Heart left ventricle (tissue), 16 donors: ENCODE measurements at places on chromosomes 13 and 19. TPM values are rescaled to one million over a fixed set of nuclear protein-coding genes. Genes with fewer than 3 reads are reported as not detected.

DNA sequence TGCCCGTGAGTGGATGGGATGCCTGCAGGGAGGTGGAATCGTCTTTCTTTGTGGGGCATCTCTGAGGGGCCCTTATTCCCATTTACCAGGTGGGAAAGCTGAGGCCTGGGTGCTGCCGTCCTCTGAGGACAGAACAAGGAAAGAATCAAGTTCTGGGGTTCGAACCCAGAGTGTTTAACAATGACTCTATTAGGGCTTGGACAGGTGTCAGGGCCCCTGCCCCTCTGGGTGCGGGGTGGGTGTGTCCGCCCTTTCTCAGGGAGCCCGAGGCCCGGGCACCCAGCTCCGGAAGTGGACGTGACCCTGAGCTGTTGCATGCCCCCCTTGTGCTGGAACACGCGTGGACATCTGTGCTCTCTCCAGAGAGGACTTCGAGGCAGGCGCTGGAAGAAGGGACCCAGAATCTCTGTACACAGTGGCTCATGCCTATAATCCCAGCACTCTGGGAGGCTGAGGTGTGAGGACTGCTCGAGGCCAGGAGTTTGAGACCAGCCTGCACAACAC is 10.8 kb downstream of the NDUFA11 start:
- H3K36me3 ChIP-seq, result no peaks in the 10 kb centered on the region
- H3K4me3 ChIP-seq, result no peak overlapping the region
- no peak overlapping the region for H3K27ac ChIP-seq
- H3K4me1 ChIP-seq, result peaks cover 60% of the 10 kb centered on the region
- H3K27me3 ChIP-seq, result no peaks in the 10 kb centered on the region
- DNase-seq, result no peak

GRCh38 chr13:98389319-98389718 is 187.6 kb downstream of the STK24 start:
- H3K27ac ChIP-seq, result peak overlapping the region; percentile 72
- H3K36me3 ChIP-seq, result peaks cover 17% of the 10 kb centered on the region
- no peak overlapping the region for H3K4me3 ChIP-seq
- DNase-seq, result no peak
- no peaks in the 10 kb centered on the region for H3K27me3 ChIP-seq

The TMC4 gene
- total RNA-seq, result not detected

GRCh38 chr13:98571955-98572662 is 4.8 kb downstream of the STK24 start:
- H3K4me3 ChIP-seq, result peak overlapping the region; percentile 13
- H3K36me3 ChIP-seq, result no peaks in the 10 kb centered on the region
- H3K4me1 ChIP-seq, result peaks cover 62% of the 10 kb centered on the region
- H3K27ac ChIP-seq, result peak overlapping the region; percentile 28
- H3K27me3 ChIP-seq, result no peaks in the 10 kb centered on the region

DNA sequence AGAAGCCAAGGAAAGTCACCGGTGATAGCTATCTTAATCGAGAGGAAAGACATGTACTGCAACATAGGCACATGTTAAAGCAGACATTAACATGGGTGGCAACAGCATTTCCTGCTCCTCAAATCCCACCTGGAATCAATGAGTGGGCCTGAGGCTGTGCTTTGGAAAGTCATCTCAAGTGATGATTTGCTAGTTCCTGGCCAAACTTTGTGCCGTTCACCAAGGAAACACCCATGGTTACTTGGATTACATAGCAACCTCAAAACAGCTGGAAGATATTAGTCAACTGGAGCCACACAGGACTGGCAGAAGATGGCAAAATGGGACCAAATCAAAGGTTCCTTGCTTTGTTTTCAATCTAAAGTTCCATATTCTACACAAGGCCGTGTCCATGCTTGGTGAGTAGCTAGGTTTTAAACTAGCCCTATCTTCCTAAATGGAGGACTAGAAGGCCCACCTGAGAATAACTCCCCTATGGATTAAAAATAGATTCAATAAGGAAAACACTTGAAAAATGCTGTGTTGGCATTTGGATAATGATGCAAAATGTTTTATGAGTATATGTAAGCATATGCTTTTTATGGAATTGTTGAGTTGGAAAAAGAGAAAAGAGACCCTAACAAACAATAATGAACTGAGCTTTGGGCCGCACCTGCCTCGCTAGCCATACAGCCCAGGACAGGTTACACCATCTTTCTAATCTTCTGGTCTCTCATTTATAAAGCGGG is 144.5 kb downstream of the RGCC start:
- no peaks in the 10 kb centered on the region for H3K27me3 ChIP-seq
- no peak overlapping the region for H3K27ac ChIP-seq
- no peaks in the 10 kb centered on the region for H3K4me1 ChIP-seq
- no peak for DNase-seq
- H3K4me3 ChIP-seq, result no peak overlapping the region
- peaks cover 10% of the 10 kb centered on the region for H3K36me3 ChIP-seq

GRCh38 chr13:45534604-45535003 is 69.9 kb downstream of the COG3 start:
- H3K4me1 ChIP-seq, result no peaks in the 10 kb centered on the region
- DNase-seq, result no peak
- no peaks in the 10 kb centered on the region for H3K27me3 ChIP-seq
- peaks cover 87% of the 10 kb centered on the region for H3K36me3 ChIP-seq

DNA sequence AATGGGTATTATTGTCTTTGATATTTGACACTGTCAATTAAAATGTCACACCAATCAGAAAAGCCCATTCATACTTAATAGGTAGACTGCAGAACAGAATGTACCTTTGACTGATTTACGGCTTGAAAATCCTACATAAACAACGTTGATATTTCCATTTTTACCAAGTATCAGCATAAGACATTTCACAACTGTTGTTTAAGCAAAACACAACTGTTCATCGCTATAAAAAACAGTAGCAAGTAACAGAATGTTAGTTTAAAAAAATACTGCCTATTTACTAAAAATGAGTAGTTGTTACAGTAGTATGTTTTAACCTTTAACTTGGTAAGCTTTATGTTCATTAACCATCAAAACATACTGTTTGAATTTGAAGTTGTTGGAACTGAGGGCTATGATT is 1096.6 kb downstream of the PCDH17 start:
- H3K27ac ChIP-seq, result no peak overlapping the region
- H3K4me1 ChIP-seq, result no peaks in the 10 kb centered on the region
- no peak overlapping the region for H3K4me3 ChIP-seq

DNA sequence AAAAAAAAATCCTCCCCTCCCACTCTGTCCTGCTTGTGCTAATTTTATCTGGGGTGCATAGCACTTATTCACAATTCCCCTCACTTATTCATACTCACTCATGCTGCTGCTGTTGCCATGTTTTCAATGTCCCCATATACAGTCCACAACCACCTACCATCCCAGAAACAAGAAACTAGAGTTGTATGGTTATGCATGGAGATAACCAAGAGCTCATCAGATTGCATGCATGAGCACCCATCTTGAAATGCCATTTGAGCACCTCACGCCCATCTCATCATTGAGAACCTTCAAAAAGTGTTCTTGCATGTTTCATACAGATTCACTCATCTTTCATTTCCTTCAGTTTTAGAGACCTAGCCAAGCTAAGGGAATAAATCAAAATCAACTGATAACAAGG is 15.1 kb upstream of the N4BP2L2 start:
- no peaks in the 10 kb centered on the region for H3K4me1 ChIP-seq
- DNase-seq, result no peak
- H3K4me3 ChIP-seq, result no peak overlapping the region
- no peaks in the 10 kb centered on the region for H3K36me3 ChIP-seq

The ERICH4 gene
- total RNA-seq, result not detected

The ZIM2 gene
- total RNA-seq, result 0.16 TPM

DNA sequence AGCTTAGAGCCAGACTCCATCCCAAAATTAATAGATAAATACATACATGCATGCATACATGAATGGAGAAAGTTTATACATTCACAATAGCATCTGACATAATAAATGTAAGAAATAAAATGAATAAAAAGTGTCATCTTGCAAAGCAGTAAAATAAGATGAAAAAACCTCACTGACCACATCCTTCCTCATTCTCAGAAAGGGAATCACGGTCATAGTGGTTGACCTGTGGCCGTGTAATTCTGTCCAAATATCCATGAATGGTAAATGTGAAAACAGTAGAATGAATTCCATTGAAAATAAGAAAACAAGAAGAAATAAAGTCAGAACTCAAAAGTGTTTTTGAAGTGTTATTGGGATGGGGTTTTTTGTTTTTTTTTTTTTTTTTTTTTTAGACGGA is 9.8 kb upstream of the CDC42EP5 start:
- no peak overlapping the region for H3K27ac ChIP-seq
- peaks cover 52% of the 10 kb centered on the region for H3K27me3 ChIP-seq

GRCh38 chr19:1399745-1400144 is 1.6 kb downstream of the GAMT start:
- peaks cover 40% of the 10 kb centered on the region for H3K4me1 ChIP-seq
- H3K4me3 ChIP-seq, result no peak overlapping the region
- no peak for DNase-seq
- no peaks in the 10 kb centered on the region for H3K27me3 ChIP-seq
- no peaks in the 10 kb centered on the region for H3K36me3 ChIP-seq

The FPR1 gene
- total RNA-seq, result 5.1 TPM

GRCh38 chr19:50567052-50567841 is 988 bp downstream of the LRRC4B start:
- no peaks in the 10 kb centered on the region for H3K36me3 ChIP-seq
- no peak overlapping the region for H3K27ac ChIP-seq

DNA sequence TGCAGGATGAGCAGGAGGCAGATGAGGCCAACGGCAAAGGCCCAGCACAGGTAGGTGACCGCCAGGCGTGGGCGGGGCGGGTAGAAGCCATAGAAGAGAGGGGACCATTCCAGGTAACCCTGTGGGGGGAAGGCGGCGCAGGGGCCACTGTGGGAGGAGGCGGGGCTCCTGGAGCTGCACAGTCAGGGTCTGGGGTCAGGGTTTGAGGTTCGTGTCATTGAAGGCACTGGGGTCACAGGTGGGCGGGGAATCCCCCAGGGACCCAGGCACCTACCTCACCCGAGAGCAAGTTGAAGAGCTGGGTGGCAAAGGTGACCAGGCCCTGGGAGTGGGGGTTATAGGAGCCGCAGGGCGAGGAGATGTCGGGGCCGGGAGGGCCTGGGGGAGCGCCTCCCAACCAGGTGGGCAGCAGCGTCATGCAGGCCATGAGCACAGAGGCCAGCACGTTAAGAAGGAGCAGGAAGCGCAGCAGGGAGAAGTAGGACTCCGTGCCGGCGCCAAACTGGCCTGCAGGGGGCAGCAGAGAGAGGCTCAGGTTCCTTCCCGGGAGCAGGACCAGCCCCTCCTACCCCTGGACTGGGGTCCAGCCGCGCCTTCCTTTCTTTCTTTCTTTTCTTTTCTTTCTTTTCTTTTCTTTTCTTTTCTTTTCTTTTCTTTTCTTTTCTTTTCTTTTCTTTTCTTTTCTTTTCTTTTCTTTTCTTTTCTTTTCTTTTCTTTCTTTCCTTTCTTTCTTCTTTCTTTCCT is 4.6 kb downstream of the TMC4 start:
- H3K4me3 ChIP-seq, result no peak overlapping the region
- H3K27me3 ChIP-seq, result peaks cover 13% of the 10 kb centered on the region
- no peak overlapping the region for H3K27ac ChIP-seq
- H3K4me1 ChIP-seq, result peaks cover 21% of the 10 kb centered on the region
- peak; percentile 93 for DNase-seq

GRCh38 chr19:47676811-47677210 is 36.4 kb upstream of the EHD2 start:
- no peaks in the 10 kb centered on the region for H3K27me3 ChIP-seq
- peaks cover 74% of the 10 kb centered on the region for H3K36me3 ChIP-seq
- no peak overlapping the region for H3K27ac ChIP-seq

GRCh38 chr13:21371011-21371410 is 88.1 kb downstream of the ZDHHC20 start:
- DNase-seq, result no peak
- no peak overlapping the region for H3K27ac ChIP-seq
- H3K27me3 ChIP-seq, result no peaks in the 10 kb centered on the region
- no peaks in the 10 kb centered on the region for H3K4me1 ChIP-seq

DNA sequence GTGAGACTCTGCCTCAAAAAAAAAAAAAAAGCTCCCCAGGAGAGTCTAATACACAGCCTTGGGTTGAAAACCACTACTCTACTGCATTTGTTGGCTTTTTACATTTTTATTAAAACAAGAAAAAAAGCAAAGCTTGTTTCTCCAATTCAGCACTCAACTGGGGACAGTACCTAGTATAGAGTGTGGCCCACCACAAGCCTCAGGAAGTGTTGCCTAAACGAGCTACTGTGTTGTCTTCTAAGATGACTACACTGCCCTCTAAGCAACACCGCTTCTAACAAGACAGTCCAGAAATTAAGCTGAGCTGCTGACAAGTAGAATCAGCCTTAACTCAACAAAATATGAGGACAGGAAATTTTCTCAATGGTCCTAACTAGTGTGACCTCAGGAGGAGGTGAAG is 522.2 kb downstream of the FGF9 start:
- H3K27me3 ChIP-seq, result no peaks in the 10 kb centered on the region
- no peak overlapping the region for H3K27ac ChIP-seq
- H3K4me1 ChIP-seq, result peaks cover 13% of the 10 kb centered on the region
- DNase-seq, result no peak
- H3K36me3 ChIP-seq, result no peaks in the 10 kb centered on the region

The TUBB4A gene
- 0.54 TPM for total RNA-seq

The NOTCH3 gene
- 29.6 TPM for total RNA-seq

GRCh38 chr13:50831512-50831911 is 12.0 kb downstream of the DLEU7 start:
- no peak overlapping the region for H3K27ac ChIP-seq
- DNase-seq, result no peak
- H3K36me3 ChIP-seq, result no peaks in the 10 kb centered on the region
- H3K27me3 ChIP-seq, result no peaks in the 10 kb centered on the region
- no peak overlapping the region for H3K4me3 ChIP-seq

The EPSTI1 gene
- 14.6 TPM for total RNA-seq

The PBX4 gene
- total RNA-seq, result not detected

- no peak overlapping the region for H3K27ac ChIP-seq
- H3K36me3 ChIP-seq, result no peaks in the 10 kb centered on the region
- no peak for DNase-seq
- no peaks in the 10 kb centered on the region for H3K4me1 ChIP-seq
Measured at GRCh38 chr19:8915997-8916396, 83.8 kb downstream of the MBD3L1 start.

The MAP4K1 gene
- 2.2 TPM for total RNA-seq

GRCh38 chr19:3618144-3618810 is 8.3 kb downstream of the CACTIN start:
- no peaks in the 10 kb centered on the region for H3K36me3 ChIP-seq
- H3K27ac ChIP-seq, result peak overlapping the region; percentile 70
- DNase-seq, result peak; percentile 73
- H3K4me1 ChIP-seq, result peaks cover 4% of the 10 kb centered on the region

GRCh38 chr19:41548954-41549688 is 26.8 kb upstream of the CEACAM21 start:
- H3K4me3 ChIP-seq, result peak overlapping the region; percentile 4
- H3K27me3 ChIP-seq, result no peaks in the 10 kb centered on the region
- H3K36me3 ChIP-seq, result no peaks in the 10 kb centered on the region

DNA sequence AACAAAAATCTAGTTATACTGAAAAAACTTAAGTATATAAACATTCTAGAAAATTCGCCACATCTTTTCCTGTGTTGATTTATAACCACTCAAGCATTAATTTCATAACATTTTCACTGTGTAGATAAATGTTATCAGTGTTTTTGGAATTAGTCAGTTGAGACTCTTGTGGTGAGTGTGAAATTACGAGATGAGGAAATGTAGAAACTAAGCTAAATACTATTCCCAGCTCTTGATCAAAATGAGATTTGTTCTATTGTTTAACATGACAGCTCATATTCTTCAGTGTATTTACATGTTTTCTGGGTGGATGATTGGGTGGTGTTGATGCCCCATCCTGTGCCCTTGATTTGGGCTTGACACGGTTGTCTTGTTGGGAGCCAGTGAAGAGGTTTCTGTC is 406.8 kb downstream of the DACH1 start:
- no peak overlapping the region for H3K27ac ChIP-seq
- H3K4me1 ChIP-seq, result peaks cover 9% of the 10 kb centered on the region
- no peaks in the 10 kb centered on the region for H3K27me3 ChIP-seq
- H3K4me3 ChIP-seq, result no peak overlapping the region
- no peaks in the 10 kb centered on the region for H3K36me3 ChIP-seq
- DNase-seq, result no peak

The TM9SF2 gene
- 66.3 TPM for total RNA-seq
